ENCODE measurements at places on chromosomes 2 and 18.

DNA sequence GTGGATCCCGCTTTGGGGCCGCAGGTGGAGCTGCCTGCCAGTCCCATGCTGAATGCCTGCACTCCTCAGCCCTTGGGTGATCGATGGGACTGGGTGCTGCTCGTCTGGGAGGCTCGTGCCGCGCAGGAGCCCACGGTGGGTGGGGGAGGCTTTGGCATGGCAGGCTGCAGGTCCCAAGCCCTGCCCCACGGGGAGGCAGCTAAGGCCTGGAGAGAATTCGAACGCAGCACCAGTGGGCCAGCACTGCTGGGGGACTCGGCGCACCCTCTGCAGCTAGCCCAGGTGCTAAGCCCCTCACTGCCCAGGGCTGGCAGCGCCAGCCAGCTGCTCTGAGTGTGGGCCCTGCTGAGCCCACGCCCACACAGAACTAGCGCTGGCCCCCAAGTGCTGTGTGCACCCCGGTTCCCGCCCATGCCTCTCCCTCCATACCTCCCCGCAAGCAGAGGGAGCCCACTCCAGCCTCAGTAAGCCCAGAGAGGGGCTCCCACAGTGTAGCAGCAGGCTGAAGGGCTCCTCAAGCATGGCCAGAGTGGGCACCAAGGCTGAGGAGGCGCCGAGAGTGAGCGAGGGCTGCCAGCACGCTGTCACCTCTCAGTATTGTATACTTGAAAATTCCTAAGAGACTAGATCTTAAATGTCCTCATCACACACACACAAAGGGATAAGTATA is 1654.2 kb upstream of the SLC39A10 start:
- no peak for DNase-seq

- DNase-seq: no peak
Observed at GRCh38 chr2:9781252-9781651, 62.0 kb upstream of the TAF1B start.

DNA sequence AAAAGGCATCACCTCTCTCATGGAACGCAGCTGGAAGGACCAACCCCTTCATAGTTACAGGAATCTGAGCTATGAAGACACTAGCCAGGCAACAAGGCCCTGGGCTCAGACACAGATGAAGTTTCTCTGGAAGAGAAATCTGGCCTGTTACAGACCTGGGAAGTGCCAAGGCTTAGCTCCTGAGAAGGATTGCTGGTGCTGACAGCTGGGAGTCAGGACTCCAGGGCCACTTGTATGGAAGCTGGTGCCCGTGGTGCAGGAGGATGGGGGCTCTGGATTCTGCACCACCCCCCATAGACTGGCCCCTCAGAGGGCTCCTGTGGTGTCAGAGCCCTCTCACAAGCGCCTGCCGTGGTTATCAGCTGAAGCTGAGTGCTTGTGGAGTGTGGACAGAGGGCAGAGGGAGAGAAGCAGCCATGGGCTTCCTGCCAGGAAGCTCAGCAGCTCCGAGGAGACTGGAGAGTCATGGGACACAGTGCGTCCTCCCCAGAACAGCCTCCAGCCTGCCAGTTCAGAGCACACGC is 87.3 kb upstream of the LCLAT1 start:
- peak; percentile 11 for DNase-seq

GRCh38 chr2:202261531-202261930 is 4.0 kb upstream of the NOP58 start:
- no peak for DNase-seq

GRCh38 chr2:222878301-222878876 is 17.6 kb downstream of the ACSL3 start:
- DNase-seq: no peak

GRCh38 chr18:68604256-68604655 is 110.7 kb downstream of the TMX3 start:
- no peak for DNase-seq

GRCh38 chr2:146978577-146979555 is 866.0 kb upstream of the ACVR2A start:
- no peak for DNase-seq

- DNase-seq: peak; percentile 12
Observed at GRCh38 chr2:43484323-43484930, 111.4 kb downstream of the THADA start.

DNA sequence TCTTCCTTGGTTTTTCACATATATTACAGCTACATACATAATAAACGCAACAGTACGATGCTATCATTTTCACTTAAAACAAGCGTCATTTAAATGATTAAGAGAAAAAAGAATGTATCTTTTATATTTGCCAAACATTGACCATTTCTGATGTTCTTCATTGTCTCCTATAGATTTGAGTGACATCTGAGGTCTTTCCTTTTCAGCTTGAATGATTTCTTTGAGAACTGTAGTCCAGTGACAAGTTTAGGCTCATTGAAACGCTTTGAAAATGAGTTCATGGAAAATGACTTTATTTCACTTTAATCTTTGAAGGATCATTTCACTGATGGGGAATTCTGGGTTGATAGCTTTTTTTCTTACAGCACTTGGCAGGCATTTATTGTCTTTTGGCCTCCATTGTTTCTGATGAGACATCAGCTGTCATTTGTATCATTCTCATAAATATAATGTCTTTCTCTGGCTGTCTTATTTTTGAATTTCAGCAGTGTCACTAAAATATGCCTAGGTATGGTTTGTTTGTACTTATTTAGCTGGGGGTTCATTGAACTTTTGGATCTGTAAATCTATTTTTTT is 10.9 kb downstream of the TGIF1 start:
- DNase-seq: no peak

- no peak for DNase-seq
Observed at GRCh38 chr2:182543741-182544525, 117.1 kb upstream of the PDE1A start.

- DNase-seq: no peak
Observed at GRCh38 chr2:217857624-217858506, 144.9 kb downstream of the TNS1 start.

DNA sequence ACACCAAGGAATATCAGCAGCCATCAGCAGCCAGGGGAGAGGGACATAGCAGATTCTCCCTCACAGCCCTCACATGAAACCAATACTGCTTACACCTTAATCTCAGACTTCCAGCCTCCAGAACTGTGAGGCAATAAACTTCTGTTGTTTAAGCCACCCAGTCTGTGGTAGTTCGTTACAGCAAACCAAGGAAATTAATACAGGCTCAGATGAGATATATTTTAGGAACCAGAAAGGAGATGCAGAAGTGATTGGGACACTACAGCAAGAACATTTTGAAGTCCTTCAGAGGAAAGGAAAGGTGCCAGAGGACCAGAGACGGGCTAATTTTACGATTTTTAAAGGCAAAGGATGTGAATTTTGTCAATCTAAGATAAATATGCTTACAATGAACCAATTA is 60.6 kb downstream of the IKZF2 start:
- no peak for DNase-seq

GRCh38 chr2:44715671-44716081 is 225.8 kb upstream of the SIX3 start:
- no peak for DNase-seq

DNA sequence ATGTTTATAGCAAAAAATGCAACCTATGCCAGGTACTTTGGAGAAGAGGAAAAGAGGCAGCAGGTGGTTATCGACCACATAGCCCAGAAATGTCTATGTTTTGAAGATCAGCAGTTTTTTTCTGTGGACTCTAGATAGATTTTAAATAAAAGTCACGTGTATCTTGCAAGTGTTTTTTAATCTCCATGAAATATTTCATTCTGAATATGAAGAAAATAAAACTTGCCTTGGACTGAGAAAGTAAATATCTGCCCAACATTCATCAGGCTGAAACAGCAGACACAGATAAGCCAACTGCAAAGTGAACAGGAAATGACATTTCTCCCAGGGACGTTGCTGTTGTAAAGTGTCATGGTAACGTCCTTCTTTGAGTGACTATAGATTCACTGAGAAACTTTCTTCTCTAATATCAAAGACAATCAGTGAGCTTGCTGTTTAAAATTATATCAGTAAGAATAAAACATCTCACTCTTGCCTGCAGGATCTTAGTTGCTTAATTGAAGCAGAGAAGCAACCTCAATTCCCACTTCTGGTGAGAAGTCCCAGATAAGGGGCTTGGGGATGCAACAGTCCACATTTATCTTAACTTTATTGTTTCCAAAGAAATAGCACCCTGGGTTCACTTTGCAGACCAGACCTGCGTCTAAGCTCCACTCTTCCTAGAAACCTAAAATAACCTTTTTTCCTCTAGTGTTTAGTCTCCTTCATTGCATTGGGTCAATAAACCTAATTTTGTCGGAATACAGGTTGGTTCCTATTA is 6.3 kb downstream of the MYOM1 start:
- DNase-seq: no peak

- DNase-seq: no peak
Observed at GRCh38 chr2:127428815-127429109, 10.5 kb downstream of the PROC start.

DNA sequence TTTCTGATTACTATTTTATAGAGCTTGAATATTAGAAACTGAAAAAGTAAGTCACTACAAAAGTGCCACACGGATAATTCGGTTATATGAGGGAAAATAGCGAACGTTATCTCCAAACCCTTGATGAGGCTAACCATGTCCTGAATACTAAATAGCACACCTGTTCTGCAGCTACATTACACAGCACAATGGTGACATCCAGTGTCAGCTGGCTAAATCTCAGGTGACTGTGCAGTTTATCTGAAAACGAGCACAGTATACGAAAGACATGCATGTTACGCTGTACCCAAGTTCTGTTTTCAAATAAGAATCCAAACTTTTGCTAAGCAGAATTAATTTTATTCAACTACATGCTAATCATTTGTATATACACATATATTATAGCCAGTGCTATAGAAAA is 9.0 kb downstream of the CCDC68 start:
- DNase-seq: peak; percentile 15

- DNase-seq: no peak
Observed at GRCh38 chr18:75527848-75528685, 100.6 kb upstream of the SMIM21 start.

DNA sequence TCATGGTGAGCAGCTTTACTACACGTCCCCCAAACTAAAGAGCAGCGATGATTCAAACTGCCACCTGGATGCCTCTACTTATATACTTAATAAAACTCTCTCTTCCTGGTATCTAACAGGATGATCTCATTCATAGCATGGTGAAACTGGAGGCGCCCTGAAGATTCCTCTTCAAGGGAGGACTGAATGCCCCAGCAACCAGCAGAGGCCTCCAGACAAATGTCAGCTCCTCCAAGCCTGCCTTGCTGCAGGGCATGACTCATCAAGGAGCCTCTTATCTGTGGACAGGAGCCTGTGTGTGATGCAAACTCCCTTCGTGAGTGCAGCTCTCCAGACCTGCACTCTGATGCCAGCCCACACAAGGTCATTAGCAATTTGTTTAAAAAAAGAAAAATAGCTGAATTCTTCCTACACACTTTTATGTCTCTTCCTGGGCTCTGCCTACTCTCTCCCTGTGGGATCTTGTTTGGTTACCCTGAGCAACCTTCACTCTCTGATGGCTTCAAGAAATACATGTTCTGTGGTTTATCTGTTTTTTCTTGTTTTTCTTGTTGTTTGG is 30.2 kb downstream of the LONRF2 start:
- no peak for DNase-seq

DNA sequence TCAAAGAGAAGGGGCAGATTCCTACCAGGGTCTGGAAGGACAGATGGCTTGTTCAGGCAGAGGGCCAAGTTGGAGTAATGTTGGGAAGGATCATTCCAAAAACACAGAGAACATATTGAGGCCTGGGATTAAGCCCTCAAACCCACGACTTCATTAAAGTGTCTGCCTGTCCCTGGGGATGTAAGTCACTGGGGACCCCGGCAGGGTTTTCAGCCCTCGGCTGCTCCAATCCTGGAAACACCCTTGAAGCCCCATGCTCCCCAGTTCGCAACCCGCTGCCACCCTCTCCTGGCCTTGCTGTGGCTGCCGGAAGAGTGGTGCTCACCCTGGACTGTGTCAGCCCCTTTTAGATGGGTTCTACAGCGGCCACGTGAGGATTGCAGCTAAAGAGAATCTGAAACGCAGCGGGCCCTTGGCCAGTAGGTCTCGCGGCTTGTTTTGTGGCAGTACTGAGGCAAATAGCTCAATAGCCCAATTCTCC is 79.9 kb downstream of the EPAS1 start:
- DNase-seq: no peak

- no peak for DNase-seq
Observed at GRCh38 chr2:100213595-100213994, 71.2 kb upstream of the AFF3 start.

- no peak for DNase-seq
Observed at GRCh38 chr2:126638746-126639145, 17.2 kb upstream of the GYPC start.

GRCh38 chr2:67670747-67671183 is 273.6 kb downstream of the ETAA1 start:
- no peak for DNase-seq

GRCh38 chr2:101119431-101119830 is 31.8 kb downstream of the TBC1D8 start:
- no peak for DNase-seq

DNA sequence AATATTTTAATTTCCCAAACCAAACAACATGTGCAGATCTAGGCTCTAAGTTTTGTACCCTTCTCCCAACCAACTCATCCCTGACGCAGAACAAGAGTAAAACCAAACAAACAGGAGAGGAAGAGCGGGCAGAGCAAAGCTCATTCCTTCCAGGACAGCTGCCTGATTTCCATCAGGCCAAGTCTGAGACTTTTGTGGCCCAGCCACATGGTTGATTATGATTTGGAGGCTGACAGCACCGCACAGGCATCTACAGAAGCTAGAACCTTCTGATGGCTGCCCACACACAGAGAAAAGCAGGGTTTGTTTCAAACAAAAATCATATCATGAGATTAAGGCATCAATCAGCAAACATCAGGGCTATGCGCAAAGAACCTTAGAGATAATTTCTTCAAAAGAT is 262.6 kb downstream of the TNS1 start:
- DNase-seq: no peak

- no peak for DNase-seq
Observed at GRCh38 chr18:68314403-68314802, 400.5 kb downstream of the TMX3 start.

DNA sequence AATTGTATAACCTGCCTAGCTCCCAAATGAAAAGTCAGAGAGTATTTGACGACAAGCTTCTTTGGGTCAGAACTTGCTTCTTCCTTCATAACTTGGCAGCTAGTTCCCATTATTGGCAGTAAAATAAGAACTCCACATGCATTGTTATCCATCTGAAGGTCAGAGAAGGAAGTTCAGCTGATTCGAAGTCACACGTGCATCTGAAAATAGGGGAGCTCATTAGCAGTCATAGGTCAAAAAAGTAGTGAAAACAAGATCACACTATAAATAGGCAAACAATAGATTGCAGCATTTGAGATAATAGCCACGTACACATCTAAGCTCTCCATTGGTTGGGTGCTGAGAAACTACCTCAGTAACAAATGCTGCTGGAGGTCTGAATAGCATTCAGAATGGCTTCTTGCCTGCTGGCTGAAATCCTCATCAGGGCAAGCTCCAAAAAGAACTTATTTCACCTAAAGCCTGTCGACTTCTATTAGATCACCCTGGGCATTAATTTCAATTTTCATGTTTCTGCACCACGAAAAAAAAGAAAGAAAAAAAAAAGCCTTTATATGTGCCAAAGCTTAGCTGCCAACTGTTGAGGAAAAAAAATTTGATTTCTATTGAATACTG is 1492.9 kb upstream of the CELF4 start:
- DNase-seq: no peak

Measured in NCI-H510A (cell line).